Activated CD8-positive, alpha-beta memory T cell treated with anti-CD3 and anti-CD28 coated beads for 4 hours (primary cell): ENCODE measurements at places on chromosomes 5 and 9.

- no peak for DNase-seq
Measured at GRCh38 chr5:146644831-146645230, 128.8 kb upstream of the GPR151 start.

DNA sequence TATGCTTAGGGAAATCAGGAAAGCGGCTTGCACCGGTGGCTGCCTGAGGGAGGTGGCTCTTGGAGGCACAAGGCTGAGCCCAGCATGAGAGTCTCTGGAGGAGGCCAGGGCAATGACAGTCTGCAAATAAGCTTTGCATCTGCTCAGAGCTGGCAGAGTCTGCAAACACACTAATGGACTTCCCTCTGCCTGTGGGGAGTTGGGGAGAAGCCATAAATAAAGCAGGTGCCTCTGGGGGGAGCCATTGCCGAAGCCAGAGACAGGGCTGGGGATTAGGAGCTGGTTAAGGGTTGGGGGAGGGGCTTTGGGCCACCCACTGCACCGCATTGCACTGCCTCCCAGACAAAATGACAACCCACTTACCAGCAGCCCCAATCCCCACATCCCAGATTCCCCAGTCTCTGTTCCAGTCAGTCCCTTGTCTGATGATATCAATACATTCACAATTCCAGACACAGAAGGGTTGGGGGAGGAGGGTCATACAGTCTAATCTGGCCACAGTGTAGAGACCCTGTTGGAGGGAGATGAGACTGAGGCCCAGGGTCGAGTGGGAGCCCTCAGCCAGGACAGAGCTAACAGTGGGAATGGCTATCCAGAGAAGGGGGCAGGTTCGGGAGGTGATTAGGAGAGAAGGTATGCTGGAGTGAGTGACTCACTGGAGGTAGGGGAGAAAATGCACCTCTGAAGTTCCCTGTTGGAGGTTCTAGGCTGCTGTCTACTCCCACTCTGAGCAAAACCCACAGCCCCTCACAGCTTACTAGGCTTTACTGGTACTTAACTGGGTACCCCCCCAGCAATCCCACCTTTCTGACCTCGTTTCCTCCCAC is 53.7 kb downstream of the PAX5 start:
- no peak for DNase-seq

GRCh38 chr5:157680239-157680638 is 8.9 kb downstream of the C5orf52 start:
- no peak for DNase-seq

DNA sequence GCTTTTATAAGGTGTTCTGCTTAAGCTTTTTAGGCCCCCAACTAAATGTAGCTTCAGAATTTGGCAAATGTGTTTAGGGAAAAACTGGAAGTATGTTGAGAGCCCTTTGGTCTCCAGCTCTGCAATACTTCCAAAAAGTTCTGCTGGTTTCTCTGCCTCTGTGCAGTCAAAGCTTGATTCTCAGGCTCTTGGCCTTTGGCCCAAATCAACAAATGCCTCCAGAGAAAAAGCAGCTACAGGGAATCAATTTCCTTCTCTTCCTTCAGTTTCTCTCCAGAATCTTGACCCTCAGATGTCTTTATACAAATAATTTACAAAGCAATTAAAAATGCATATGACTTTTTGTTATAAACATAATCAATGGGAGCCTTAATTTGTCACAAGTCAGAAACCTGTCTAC is 235.7 kb downstream of the COMMD10 start:
- no peak for DNase-seq

DNA sequence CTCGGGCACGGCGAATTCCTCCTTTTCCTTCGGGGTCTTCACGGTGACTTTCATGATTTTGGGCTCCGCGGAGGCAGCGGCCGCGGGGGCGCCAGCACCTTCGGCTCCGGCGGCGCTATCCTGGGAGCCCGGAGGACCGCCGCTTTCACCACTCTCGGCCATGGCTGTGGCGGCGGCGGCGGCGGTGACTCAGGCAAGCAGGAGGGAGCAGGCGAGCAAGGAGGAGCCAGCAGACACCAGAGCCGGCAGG is 315 bp downstream of the UBQLN1 start:
- no peak for DNase-seq

GRCh38 chr9:116901260-116901659 is 214.2 kb downstream of the TRIM32 start:
- DNase-seq: no peak

GRCh38 chr5:68329554-68330255 is 114.1 kb downstream of the PIK3R1 start:
- DNase-seq: no peak

DNA sequence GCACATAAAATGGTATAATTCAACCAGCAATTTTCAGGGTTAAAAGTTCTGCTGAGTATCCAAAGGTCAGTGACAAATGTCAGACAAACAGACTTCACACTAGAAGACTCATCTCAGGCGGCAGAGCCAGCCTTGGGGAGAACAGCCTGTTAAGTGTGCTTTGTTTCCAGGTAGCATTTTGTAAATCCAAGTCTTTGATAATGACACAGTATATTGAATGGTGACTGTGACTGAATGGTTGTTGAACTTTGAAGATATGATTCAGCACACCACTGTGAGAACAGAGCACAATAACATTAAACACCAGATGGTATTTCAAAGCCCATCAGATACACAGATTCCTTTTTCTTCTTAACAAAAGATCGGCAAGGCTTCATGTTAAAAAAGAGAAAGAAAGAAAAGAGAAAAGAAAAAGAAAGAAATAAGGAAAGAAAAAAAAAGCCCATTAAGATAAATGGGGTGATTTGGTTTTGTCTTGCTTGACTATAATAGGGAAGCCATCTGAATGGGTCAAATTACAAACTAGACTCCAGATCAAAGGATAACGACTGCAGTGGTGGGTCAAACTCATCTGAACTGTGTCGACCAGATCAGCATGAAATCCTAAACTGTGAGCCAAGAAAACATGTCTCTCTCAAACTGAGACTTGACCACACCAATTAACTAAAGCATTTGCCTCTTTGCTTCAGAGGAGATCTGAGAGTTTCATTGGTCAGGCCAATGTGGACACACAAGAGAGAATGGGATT is 313.0 kb upstream of the ZNF608 start:
- DNase-seq: no peak

DNA sequence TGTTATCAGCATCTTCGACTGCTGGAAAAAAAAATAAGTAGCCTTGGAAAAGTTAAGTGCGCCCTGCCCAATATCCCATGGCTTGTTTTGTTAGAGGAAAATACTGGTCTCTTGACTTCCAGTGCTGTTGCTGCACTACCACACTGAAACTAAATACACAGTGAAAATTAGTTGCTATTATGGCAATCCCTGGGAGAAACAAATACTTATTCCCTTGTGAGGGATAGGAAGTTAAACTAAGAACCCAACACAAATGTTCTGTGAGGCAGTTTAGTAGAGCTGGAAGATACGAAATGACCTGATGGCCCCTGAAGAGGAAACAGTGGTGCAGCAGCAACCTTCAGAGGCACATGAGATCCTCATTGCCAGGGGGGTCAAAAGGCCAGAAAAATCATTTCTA is 164.0 kb downstream of the ARL15 start:
- DNase-seq: no peak

DNA sequence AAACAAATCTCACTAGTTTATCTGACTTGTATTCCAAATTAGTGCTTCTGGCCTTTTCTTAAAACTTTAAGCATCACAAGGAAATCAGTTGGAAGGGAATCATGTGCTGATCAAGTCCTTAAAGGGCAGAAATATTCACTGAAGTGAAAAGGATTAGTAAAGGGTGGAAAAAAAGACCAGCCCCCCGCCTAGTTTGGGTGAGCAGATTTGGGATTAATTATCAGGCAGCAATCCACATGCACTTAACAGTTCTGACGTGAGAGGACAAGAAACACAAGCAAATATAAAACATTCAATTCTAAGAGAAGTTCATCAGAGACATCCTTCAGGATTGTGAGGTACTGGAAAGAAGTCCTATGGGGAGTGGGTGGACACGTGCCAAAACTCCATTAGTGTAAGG is at the start of gene TYRP1:
Gene TYRP1, plus strand, starts transcription at position 245 of the 400 bp plus-strand sequence. CDS start 612 bp downstream, outside the sequence.
- no peak for DNase-seq

GRCh38 chr9:118954857-118955256 is 414.4 kb downstream of the BRINP1 start:
- DNase-seq: no peak

DNA sequence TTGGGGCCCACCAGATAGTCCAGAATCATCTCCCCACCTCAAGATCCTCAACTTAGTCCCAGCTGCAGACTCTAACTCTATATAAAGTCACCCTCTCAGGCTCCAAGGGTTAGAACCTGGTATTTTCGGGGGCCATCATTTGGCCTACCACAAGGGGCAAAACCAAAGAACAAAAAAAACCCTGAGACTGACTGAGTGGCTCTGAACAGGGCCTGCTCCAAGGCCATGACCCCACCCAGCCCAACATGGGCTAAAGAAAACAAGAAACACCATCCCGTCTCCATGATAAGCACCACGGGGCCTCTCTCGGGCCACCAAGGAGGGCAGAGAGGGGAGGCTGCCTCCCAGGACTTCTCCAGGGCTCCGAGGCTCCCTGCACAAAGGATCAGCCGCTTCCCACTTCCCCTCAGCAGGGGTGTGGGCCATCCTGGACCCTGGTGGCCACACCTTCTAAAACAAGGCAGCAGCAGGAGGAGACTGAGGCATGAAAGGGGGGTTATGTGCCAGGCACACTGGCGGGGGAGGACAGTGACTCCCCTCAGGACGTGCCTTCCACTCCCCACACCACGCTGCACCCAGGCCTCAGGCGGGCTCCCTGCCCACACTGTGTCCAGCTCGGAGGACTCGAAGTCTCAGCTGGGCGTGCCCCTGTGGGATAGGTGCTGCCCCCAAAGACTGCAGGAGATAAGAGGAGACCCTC is 51.5 kb downstream of the SEMA4D start:
- no peak for DNase-seq

GRCh38 chr5:141182248-141182647 is at the start of gene PCDHB16:
PCDHB16 (plus strand) TSS chr5:141182387; CDS start chr5:141182560, 173 bp downstream.
- no peak for DNase-seq

DNA sequence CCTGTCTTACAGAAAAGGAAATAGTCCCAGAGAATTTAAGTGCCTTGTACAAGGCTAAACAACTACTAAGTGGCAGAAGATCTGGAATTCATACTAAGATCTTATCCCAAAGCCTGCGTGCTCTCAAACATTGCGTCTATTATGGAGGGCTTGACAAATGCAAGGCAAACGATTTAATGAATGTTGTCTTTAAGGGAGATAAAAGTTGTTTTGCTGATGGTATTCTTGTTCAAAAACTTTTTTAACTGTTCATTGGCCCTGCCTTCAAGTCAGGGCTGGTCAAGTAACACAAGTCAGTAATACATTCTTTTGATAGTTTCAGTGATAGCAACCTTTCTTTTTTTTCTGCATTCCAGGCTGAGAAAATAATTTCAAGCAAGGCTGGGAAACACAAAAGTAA is 1.7 kb upstream of the SLC38A9 start:
- no peak for DNase-seq

DNA sequence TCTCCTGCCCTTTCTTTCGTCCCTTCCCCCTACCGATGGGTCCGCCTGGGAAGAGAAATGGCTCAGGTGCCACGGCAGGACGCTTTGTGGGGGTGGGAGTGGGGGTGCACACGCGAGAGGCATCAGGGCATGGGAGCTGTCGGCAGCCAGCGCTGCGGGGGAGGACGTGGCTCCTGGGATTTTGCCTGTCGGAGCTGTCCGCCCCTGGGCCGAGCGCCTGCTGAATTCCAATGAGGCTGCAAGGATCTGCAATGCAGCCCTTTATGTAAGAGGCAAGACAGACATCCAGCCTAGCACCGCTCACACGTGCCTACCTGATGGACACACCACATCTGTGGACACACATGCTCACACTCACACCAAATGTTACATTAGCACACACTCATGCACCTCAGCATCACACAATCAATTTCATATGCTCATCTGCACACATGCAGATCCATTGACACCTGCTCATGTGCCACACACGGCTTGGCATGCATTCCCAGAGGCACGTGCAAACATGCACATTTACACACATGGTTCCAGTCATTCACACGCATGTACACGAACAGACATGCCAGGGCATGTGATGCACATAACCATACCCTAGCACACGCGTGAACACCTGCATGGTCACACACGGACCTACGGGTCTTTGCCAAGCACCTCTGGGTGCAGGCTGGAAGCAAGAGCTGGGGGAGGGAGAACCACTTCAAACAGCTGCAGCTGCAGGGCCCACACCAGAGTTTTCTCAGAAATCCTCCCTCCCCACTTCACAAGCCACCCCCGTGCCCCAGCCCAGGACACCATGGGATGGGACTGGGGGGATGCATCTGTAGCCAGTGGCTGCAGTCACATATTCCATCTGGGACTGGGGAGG is 1.4 kb downstream of the GRIN1 start:
- no peak for DNase-seq

DNA sequence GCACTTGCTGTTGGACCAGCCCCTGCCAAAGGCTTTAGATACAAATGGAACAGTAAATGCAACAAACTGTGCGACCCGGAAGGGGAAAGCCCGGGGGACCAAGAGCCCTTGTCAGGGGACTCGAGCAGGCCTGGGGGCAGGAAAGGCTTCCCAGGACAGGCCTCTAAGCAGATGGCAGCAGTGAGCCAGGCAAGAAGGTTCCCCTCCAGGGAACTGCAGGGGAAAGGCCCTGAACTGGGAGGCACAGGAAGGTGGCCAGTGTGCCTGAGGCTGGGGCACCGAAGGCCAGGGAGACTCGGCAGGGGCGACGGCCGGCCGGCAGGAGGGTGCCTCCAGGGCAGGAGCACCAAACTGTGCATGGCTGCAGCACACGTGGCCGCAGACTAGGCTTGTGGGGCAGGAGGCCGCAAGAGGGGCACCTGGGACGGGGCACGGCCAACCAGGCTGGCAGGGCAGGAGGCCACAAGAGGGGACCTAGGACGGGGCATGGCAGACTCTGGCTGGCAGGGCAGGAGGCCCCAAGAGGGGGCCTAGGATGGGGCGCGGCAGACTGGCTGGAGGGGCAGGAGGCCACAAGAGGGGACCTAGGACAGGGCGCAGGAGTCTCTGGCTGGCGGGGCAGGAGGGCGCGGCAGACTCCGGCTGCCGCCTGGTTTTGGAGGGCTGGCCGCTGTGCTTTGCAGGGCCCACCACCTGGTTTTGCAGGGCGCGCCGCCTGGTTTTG is 10.0 kb downstream of the VAV2 start:
- DNase-seq: no peak

- DNase-seq: no peak
Measured at GRCh38 chr9:4059437-4059836, 240.4 kb downstream of the GLIS3 start.

DNA sequence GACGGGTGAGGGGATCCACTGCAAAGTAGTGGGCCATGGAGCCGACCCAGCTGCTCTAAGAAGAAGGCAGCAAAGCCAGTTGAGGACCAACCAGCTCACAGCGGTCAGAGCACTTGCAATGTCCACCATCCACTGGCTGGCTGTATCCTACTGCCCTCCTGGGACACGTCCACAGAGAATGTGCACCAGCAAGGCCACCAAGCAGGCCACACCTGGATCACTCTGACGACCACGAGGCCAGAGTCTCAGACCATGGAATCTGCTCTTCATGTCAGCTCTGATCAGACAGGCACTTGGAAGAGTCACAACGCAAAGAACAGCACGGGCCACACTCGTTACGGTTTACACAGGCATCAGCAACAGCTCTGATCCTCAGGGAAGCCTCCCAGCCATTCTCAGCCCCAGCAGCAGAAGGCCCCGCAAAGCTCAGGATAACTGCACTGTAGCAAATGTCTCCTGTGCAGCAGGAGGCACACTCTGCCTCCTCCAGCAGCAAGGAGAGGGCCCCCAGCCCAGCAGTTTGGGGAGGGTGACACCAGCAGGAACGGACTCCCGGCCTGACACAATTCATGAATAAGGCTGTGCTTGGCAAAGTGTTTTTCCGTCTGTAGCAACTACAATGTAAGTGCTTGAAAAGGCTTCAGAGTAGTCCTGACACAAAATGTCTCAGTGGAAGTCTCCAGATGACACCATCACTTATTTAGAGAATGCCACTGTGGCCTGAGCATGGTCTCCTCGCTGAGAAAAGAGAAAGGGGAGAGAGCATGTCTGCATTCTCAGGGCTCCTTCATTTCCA is 15.7 kb downstream of the SEMA4D start:
- no peak for DNase-seq
